D341Med (cell line): ENCODE measurements at places on chromosomes 2 and 18.

GRCh38 chr2:9462313-9462712, 12.0 kb upstream of the IAH1 start:
- no peak for DNase-seq

DNA sequence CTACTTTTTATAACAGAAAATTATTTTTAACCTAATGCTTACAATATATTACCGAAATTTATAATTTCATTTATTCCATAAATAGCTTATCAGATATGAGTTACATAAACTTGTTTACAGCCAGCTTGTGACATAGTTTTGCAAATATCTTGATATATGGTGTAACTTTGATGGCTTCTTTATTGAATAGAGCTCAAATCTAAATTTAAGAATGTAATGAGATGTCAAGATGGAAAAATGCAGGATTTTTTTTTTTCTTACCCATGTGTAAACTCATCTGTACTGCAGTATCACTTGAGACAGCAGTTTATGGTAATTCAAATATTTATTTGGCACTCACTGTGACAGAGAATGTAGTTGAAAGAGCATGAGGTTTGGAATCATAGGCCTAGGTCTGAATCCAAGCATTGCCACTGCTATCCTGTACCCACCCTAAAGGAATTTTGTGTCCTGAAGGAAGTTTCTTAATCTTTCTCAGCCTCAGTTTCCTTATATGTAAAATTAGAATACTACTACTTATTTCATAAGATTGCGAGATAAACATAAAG, 3.8 kb downstream of the CREB1 start:
- no peak for DNase-seq

- DNase-seq, result no peak
These were observed 69.4 kb downstream of the ZDBF2 start for GRCh38 chr2:206343816-206344215.

GRCh38 chr2:158046121-158046880, 55.4 kb upstream of the UPP2 start:
- DNase-seq, result no peak

- DNase-seq, result no peak
These were observed 106.2 kb upstream of the L3MBTL4 start for GRCh38 chr18:6520901-6521300.

DNA sequence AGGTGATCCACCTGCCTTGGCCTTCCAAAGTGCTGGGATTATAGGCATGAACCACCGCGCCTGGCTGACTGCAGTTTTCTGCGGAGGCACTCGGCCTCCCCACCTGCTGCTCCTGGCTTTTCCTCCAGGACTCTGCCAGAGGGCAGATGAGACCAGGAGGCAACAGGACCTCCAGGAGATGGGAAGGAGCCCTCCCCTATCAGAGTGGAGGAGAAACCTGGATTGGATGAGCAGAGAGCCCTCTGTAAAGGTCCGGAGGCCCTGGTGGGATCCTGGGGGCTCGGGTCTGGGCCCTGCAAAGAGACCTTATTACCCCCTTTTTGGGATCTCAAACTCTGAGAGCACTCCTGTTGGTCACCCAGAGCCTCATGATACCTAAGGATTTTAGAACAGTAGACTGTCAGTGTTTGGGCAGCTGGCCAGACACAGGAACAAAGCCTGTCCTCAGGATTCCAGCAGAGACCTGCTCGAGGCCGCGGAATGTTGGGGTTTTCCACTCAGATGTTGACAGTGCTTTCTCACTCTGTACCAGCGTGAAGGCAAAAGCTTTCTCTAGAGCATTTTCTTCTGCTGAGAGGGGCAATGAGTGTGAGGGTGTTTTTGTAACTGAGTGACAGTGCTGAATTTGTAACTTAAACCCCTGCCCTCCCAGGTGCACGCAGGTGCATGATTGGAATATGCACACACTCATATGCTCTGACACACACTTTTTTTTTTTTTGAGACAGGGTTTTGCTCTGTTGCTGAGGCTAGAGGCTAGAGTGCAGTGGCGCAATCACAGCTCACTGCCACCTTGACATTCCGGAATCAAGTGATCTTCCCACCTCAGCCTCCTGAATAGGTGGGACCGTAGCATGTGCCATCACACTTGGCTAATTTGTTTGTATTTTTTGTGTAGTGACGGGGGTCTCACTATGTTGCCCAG, 48.4 kb downstream of the NPPC start:
- no peak for DNase-seq

DNA sequence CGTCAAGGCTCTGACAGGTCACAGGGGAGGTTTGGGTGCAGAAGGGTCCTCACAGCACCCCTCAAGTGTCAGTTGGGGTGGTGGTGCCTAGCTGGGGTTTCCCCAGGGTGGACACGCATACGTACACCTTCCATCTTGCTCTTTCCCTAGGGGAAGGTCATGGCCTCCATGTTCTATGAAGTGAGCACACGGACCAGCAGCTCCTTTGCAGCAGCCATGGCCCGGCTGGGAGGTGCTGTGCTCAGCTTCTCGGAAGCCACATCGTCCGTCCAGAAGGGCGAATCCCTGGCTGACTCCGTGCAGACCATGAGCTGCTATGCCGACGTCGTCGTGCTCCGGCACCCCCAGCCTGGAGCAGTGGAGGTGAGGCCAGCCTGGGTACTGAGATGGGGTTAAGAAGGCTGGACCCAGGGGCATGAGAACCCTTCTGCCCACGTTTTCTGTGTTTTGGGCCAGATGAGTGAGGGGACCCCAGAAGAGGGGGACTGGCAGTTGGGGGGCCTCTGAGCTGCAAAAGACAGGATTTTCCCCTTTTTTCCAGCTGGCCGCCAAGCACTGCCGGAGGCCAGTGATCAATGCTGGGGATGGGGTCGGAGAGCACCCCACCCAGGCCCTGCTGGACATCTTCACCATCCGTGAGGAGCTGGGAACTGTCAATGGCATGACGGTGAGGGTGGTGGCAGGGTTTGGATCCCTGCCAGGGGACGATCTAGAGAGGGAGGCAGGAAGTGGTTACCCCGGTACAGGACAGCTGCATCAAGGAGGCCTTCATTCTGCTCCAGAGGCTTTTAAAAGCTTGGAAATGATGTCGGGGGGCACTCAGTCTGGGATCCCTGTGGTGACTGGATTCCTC, 20.9 kb downstream of the SLC30A3 start:
- DNase-seq, result no peak

- no peak for DNase-seq
These were observed 184.6 kb upstream of the ZNF804A start for GRCh38 chr2:184413671-184414229.

GRCh38 chr2:57880967-57881366, 165.6 kb upstream of the VRK2 start:
- DNase-seq, result no peak

DNA sequence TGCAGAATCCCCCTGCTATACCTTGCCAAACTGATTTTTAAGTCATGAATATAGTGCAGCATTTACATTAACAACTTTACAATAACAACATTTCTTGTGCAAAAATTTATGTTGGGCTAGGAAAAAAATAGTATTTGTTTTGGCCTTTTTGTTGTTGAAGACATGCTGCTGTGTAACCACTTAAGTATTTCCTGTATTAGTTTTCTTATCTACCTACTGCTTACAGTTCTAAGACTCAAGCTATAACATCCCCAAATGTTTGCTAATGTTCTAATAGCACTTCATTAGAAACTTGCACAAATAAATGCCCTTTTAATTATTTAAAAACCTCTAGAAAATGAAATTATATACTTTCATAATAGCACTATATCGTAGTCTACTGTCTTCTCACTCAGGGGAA, 154.3 kb upstream of the DOCK10 start:
- DNase-seq, result no peak

DNA sequence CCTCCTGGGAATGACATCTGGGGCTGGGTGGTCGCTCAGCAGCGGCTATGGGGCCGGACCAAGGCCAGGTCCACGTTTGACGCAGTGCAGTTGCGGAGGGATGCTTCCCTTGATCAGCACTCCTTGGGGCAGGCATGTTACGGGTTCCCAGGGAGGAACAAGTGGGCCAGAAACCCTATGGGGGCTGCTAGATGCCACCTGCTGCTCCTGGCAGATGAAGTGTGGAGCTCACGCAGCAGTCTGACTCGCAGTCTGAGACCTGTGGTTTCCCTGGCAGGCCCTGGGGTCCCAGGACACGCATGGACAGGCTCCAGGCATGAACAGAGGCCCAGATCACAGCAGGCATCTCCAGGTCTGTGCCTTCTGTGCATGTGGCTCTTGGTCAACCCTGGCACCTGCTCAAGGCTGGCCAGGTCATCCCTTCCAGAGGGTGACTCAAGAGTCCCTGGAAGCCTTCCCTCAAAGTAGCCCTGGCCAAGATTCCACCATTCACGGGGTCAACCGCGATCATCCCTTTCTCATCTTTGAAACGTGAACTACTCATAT, 20.0 kb downstream of the KCNF1 start:
- DNase-seq, result no peak

DNA sequence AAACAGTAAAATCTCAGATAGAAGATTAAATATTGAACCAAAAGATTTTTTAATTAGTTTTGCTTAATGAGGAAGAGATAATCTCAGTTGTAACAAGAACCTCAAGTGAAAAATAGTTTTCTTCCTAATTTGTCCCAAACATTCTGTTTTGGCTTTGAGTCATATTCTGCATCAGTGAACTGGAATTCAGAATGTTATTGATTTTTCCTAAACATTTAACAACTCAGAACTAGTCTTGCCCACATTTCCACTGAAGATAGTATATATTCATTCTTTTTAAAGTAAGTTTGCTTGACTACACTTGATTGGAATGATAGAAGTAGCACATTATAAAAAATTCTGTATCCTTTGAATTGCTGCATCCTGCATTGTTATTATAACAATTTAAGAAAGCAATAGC, 85.7 kb upstream of the UGP2 start:
- DNase-seq, result no peak

DNA sequence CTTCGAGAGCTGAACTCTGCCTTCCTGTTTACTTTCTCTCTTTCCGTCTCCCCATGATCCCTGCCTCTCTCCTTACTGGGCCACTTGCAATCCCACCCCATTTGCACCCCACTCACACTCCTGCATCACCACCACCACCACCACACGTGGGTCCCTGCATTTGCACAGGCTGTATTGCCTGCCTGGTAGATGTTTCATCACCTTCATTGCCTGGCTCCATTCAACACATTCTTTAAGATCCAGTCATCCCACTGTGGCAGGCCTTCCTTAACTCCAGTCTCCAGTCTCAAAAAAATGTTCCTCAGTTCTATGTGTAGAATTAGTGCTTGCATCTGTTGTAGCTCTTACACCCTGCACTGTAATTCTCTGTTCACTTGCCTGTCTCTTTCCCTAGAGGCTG, 13.9 kb downstream of the NOSTRIN start:
- DNase-seq, result no peak

- no peak for DNase-seq
These were observed 64.6 kb downstream of the CD226 start for GRCh38 chr18:69882965-69883668.

DNA sequence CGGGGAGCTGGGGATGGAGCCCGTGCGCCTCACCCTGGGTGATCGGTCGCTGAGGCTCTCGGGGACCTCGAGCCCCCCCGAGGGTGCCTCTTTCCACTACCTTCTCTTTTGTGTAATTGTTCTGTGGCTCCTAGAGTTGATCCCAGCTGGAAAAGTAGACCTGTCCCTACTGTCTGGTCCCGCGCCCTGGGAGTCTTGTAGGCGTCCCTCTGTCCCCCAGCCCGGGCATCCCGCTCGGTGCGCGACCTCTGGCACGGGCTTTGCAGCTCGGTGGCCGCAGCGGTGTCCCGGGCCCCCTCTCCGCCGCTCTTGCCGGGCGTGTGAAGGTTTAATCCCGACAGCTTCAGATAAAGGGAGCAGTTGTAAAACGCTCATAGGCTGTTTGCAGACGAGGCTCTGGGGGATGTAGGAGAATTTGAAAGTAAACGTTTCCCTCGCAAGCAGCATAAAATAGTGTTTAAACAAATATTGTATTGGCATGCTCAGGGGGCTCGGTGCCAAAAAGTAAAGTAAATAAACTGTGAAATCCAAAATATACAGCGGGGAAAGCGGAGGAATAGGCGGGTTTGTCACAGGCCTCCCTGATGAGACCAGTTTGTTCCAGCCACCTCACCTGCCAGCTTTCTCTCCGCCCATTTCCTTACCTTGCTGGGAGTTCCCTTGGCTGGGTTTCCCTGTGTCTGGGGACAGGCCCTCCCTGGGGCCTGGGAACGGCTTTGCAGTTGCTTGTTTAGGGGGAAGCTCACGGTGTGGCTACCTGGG, 1.9 kb downstream of the GLI2 start:
- no peak for DNase-seq

GRCh38 chr2:16291731-16292550, 351.6 kb downstream of the MYCN start:
- no peak for DNase-seq

DNA sequence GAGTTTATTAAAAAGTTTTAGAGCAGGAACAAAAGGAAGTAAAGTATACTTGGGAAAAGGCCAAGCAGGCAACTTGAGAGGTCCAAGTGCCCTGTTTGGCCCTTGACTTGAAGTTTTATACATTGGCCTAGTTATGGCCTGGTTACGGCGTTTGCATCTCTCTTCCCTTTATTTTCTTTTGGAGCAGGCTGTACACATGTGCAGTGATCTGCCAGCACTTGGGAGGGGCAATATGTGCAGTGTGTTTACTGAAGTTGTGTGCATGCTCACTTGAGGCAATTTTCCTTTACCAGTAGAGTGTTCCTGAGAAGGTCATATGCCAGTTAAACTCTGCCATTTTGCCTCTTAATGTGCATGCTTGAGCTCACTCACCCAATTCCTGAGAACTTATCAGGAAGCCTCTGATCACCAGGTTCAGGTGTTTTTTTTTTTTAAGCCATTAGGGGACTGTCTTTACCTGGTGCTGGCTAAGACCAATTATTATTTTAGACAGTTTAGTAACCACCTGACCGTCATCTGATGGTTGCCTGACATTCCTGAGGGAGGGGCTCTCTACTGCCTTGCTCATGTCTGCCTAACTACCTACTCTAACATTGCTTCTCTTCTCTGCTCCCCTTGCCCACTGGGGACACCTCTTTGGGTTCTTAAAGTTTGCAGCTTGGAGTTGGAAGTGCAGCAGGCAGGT, 48.0 kb downstream of the SCN2A start:
- no peak for DNase-seq

DNA sequence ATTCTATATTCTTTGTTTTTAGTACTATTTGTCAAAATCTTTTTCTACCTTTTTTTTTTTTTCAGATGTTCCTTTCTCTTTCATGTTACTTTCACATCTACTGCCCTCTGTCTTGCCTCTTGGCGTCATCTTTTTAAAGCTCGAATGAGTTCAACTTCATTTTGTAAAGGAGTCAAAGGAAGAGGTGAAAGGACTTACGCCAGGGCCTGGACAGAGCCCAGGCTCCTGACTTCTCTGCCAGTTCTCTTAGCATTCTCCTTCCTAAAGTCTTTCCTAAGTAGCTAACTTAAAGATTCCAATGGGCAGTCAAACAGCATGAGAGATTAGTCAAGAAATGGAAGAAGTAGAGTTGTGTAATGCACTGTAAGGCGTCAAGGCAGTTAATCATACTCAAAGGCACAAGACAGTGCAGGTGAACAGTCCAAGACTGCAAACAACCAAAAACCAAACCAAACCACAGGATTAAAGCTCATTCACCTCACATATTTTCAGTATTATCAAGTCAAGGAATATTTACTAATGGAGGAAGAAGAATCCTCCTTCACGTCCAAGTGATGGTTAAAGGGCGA, 301.7 kb downstream of the TCF4 start:
- DNase-seq, result no peak

GRCh38 chr18:44897411-44897810, 216.7 kb downstream of the SETBP1 start:
- no peak for DNase-seq

GRCh38 chr2:100934504-100935371, 67.4 kb upstream of the RPL31 start:
- DNase-seq, result no peak
